Kidney (tissue), 22 donors: ENCODE measurements at places on chromosomes 2 and 18.

DNA sequence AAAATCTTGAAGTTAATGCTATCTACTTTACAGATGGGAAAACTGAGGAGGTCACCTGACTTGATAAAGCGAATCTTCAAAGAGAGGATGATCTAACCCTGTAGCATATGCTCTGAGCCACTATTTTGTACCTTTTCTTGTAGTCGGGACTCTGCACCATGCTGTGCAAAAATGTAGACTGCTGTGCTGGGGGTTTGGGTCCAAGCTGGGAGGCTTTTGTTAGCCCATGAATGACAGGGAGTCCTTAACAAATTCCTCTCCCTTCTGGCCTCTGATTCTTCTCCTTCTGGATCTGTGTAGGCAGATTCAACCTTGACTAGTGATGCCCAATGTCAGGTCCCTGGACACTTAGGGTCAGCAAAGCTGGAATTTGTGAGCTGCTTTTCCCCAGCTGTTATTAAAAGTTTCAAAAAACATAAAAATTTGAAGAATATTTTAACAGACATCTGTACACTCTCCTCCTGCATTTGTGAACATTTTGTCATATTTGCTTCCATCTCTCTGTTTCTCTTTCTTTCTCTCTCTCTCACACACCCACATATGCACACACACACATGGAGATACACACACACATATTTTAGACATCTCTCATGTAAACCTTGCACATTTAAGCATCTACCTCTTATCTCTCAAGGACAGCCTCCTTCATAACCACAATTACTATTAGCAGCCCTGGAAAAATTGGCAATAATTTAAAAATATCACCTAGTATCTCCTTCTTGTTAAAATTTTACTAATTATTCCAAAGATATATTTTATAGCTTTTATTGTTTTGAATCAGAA, 335.0 kb upstream of the TRIB2 start:
- DNase-seq, result no peak

DNA sequence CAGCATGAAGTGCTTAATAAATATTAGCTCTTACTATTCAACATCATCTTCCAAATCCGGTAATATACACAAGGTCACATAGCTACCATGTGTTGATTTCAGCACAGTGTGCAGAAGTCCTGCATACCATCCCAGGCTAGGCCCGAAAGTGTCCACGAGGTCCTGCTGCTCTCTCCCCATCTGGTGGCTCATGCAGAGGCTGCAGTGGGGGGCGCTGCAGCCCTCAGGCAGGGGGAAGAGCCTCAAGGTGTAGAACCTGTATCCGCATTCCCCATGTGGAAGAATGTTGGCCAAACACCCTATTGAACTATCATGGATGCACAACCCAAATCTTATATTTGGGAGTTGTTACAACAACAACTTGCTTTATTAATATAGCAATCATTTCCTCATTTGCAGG, 88.5 kb downstream of the ST6GAL2 start:
- DNase-seq, result no peak

GRCh38 chr2:65599693-65600092, 167.3 kb upstream of the SPRED2 start:
- DNase-seq, result no peak

- no peak for DNase-seq
Observed at GRCh38 chr2:58710795-58711279, 469.7 kb upstream of the FANCL start.

DNA sequence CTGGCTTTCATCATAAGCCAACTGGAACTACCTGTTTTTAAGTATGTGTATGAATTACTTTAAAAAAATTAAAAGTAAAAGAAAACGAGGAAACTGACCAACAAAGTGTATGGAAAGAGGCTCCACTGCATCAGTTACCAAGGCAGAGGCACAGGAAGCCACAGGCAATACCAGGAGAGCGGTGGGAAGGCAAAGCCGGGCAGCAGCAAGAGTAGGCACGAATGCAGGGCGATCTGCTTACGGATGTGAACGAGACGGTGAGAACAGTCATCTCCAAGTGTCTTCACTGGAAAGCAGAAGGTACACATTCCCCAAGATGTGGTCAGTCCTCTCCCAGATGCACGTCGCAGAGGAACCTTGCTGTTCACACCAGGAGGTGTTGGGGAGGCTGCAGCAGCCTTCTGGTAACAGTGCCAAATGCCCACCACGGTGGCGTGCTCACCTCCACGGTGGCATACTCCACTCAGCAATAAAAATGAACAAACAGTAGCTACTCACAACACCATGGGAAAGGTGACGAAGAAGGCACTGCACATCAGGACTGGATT, 43.1 kb downstream of the HS6ST1 start:
- no peak for DNase-seq

DNA sequence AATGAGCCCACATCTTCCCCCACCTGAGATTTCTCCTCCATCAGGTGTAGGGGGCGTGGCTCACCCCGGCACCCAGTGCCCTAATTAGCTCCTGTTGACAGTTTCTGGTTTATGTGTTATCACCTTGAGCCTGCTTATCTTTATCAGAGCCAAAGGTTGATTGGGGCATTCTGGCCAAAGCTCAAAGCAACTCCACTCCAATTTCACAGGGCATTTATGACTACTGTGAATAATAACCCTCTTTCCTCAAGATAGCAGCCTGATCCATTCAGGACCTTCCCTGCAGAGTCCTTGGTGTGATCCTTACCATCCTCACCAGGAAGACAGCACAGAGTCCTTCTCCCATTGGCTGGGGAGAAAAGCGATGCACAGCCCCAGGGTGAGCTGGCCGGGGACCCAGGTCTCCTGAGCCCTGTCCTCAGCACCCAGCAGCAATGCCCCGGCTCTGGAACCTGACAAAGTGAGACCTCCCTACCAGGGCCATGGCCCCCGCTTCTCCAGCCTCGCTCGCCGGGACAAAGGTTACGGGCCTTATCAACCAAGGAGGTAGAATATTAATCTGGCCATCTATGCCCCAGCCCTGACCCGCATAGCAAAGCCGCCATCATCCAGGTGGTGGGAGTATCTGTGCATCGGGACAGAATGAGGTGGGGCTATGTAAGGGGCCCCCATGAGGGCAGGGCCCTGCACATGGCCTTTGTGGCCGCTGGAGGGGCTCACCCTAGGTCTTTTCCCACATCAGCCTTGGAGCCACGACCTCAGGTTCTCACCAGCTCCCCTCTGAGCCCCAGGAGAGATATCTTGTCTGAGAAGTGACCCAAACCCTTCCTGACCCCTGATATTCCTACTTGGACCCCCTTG, 64.5 kb downstream of the ZFP36L2 start:
- DNase-seq, result no peak

DNA sequence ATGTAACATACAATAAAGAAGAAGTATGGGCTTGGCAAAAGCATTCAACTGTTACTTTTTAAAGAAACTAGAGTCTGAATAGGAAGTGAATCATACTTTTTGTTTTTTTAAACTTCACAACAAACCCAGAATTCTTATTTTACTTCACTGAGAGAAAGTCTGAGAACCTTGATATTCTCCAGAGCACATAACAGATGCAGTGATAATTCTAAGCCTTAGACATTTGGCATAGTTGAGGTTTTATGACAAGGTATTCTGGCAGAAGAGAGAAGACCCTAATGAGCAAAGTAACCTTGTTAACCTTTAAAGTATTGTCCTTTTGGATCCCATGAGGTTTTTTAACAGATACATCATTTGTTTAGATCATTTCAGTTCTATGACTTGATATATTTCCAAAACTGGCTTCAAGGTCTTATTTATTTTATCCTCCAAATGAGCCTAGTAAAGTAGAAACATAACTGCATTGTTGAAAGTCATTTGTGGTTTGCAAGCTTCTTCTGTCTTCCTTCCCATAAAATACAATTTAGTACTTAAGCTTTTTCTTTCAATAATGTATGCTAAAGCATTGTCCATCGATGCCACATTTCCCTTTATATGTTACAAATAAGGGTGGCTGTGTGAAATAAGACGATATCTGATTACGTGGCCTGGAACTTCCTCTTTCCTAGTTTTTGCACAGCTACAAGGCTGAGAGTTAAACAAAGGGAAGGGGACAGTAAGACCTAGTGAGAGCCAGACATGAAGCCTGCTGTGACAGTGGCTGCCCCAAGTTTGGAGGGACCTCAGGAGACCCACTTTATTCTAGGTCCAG, 86.1 kb upstream of the ITPRID2 start:
- DNase-seq, result no peak

DNA sequence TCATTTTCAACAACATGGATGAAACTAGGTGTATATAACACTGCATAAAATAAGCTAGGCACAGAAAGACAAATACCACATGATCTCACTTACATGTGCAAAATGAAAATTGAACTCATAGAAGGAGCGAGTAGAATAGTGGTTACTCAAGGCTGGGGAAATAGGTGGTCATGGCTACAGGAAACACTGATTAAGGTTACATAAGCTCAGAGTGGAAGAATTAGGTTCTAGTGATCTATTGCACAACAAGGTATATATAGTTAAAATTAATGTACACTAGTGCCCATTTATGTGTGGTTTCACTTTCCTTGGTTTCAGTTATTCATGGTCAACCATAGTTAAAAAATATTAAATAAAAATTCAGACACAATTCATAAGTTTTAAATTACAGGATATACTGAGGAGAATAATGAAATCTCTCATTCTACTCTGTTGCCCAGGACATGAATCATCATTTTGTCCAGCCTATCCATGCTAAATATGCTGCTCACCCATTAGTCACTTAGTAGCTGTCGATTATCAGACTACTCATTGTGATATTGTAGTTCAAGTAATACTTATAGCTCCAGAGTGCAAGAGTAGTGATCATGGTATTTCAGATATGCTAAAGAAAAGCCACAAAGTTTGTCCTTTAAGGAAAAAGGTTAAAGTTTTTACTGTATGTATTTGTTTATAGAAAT, 1530.9 kb upstream of the LRRTM1 start:
- DNase-seq, result no peak

DNA sequence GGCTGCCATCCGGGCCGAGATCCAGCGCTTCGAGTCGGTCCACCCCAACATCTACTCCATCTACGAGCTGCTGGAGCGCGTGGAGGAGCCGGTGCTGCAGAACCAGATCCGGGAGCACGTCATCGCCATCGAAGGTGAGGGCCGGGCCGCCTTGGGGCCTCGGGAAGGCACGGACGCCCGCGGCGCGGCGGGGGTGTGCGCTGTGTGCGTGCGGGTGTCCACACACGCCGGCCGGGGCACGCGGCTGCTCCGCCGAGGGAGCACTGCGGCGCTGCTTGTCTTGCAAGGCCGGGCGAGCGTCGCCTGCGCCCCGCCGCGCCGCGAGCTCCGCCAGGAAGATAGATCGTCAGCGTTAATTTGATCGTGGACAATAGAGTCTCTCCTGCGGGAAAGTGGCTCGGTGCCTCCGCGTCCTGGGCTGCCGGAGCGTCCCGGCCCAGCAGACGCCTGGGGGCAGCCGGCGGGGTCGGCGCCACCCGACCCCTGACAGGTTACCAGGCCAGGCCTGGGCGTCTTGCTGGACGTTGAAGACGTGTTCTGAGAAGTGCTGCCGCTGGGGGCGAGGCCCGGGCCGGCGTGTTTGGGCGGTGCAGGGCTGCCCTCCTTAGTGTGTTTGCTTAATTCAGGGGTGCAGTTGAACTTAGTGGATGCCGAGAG, 1.0 kb downstream of the AGAP1 start:
- peak; percentile 68 for DNase-seq

DNA sequence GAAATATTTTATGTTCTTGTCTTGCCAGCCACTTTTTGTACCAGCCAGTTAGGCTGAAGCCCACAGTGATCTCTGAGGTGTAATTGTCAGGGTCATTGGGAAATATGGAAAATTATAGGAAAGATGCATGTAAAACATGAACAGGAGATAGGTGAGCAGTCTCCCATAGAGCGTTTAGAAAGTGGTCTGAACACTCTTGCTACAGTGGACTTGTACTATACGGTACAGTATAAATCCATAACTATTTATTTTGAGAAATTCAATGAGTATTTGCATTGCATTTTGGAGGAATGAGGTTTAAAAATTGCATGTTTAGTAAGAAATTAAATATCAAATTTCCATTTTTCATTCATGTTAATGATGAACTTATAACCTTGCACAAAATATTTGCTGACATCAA, 20.8 kb upstream of the MAP4K4 start:
- DNase-seq, result no peak

GRCh38 chr2:241048949-241049343, 50.5 kb downstream of the SNED1 start:
- no peak for DNase-seq

DNA sequence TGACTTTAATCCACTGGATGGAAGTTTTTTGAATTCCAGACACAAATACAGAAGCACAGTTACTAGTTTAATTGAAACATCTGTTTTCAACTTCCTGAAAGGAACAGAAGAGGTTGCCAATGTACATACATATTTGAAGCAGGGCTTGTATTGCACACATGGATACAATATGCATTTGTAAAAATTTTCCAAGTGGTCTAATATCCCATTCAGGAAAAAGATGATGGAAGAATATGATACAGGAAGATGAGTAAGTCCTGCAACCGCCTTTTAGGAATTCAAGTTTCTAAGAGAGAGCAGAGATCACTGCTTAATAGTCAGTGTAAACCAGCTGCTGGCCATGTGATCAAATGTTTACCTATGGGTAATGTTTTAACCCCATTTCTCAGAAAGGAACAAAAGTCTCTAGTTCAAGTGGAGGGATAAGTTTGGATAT, 265.4 kb downstream of the TRIB2 start:
- no peak for DNase-seq

DNA sequence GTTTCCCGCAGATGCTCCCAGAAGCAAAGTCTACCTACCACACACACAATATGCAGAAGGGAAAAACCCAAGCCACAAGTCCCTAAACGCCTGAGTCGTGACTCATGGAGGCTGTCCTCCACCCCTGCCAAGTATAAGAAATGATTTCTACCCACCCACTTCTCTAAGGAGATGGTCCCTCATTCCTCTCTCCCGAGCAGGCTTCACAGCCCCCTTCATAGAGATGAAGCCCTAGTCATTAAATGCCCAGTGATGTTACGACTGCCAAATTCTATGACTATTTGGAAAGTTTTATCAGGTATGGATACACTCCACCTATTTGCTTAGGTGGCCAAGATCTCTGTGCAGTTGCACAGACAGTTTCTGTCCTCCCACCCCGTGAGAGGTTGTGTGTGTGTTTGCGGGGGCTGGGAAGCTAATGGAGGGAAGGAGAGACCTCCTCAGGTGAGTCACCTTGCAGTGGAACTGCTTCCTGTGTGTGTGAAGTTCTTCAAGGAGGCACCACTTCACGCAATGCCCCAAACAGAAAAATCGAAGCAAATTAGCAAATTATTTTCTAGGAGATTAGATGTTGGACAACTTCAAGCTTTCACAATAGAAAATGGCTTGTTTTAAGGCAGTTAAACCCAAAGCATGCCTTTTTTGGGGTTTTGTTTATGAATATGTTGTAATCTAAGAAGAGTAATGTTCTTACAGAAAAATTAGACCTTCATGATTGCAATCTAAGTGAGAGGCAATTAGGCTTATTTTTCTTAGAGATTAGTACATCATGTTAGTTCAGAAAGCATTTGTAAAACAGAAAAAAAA, 175.2 kb downstream of the TGIF1 start:
- no peak for DNase-seq

GRCh38 chr2:224359569-224359968, 42.3 kb downstream of the FAM124B start:
- DNase-seq, result no peak

DNA sequence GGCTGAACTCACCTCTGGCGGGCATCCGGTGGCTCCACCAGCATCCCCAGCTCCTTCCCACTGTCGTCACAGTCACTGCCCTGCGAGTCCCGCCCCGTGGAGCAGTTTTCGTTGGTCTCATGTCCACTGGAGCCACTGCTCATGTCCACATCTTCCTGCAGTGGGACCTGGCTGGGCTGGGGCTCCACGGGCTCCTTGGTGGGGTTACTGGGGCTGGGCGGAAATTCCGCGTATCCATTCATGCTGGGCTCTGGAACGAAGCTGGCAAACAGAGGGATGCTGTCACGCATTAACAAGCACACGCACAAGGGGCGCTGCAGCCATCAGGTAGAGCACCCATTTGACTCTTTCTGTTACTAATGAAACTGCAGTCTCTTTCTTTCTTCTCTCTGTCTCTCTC, 10.7 kb downstream of the PER2 start:
- peak; percentile 78 for DNase-seq
